CD4-positive, alpha-beta T cell treated with Interleukin-1 beta for 1 hour (primary cell): ENCODE measurements at places on chromosomes 7 and 10.
A peak's percentile ranks its signal among the peaks of the same experiment; 100 is the strongest.

DNA sequence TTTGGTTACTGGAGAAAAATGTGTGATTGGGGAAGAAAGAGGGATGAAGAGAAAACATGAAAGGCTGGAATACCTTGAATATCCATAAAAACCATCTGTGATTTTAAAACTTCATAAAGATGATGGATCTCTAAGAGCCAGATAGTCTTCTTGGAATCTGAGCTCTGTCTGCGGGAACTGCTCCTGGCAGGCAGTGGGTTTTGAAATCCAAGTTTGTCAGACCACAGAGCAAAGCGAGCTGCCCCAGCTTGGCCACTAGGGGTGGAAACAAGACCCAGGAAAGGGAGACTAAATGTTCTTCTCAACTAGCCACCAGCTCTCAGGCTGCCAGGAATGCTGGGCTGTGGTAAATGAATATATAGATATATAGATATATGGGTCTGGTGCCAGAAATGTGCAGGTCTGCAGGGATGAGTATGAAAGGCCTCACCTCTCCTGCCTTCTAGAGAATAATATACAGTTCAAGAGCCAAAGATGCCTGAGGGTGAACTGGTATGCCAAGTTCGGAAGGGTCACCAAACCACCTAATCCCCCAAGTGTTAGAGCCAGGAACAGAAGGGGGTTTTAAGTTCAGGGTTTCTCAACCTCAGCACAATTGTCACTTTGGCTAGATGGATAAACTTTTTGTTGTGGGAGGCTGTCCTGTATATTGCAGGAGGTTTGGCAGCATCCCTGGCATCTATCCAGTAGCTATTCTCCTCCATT lies 208.8 kb downstream of the KCNMA1 start:
- no peak for DNase-seq

GRCh38 chr10:60332371-60332770 lies 57.3 kb downstream of the ANK3 start:
- DNase-seq: no peak

DNA sequence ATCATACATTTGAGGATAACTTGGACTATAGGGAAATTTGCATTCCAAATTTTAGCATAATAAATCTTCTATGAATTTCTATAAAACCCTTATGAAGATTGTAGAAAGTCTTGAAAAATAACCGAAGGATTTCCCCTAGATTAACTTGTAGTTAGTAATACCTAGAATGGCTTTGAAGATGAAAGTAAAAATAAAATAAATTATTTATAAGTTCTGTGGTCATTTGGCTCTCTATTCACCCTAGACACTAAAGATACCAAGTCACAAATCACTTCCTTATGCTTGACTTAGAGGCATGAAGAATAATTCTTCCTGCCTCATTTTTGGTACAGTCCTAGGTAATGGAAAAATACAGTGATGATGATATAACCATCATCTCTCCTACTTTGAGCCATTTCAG lies 79.3 kb downstream of the CSTF2T start:
- no peak for DNase-seq

DNA sequence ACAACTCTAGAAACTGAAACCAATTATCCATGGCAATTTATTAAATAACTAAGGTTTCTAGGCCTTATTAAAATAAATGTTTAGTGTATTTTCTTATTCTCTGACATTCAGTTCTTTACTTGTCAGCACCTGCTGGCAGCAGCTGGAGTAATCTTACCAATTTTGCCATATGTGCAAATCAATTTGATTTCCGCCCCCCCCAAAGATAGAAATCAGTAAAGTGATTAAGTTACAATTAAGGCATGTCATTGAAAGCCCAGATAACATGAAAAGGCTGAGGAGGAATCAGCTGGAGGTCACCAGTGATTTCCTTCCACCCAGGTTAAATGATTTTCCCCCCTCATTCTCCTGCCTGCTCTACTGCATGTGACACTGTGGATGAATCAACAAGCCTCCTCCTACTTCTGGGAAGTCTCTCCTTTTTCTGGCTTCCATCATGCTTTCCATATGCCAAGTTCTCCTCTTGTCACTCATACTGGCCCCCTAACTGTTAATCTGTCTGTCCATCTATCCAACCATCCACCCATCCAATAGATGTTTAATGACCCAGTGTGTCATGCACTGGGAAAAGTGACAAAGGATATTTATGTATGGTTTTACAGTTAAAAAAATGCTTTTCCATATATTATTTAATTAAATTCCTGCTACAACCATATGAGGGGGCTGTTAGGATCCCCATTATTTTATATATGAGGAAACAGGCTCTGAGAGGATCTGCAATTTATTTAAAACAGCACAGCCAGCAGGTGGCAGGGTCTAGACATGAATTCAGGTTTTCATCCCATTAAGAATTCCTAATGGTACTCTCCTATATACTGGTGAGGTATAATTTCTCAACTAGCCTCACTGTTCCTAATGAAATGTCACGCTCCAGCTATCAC lies 116.5 kb downstream of the ATXN7L1 start:
- DNase-seq: peak; percentile 32

- DNase-seq: no peak
These were observed 31.7 kb upstream of the AGR2 start for GRCh38 chr7:16836481-16836880.

- DNase-seq: no peak
These were observed 1.6 kb upstream of the HILPDA start for GRCh38 chr7:128453836-128454804.

DNA sequence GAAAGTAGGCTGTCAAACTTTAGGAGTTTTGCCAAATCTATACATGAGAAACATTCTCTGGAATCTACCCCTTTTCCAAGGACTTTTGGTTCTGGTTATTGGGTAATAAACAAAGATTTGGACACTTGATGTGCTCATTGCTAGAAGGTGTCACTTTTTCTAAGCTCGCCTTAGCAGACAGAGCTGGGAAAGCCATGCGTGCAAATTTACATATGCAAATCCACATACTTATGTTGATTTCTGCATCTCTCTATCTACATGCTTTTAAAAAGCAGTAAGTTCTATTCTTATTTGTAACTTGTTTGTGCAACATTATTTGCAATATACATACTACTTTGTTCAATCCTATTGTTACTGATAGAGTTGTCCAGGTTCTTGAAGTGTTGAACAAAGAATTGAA lies 22.5 kb upstream of the GIMAP6 start:
- no peak for DNase-seq

- no peak for DNase-seq
These were observed 9.1 kb upstream of the SCART1 start for GRCh38 chr10:133444342-133445267.
